Smooth muscle cell of the coronary artery (primary cell): ENCODE measurements at places on chromosomes 4 and X. TPM values are rescaled to one million over a fixed set of nuclear protein-coding genes. Genes with fewer than 3 reads are reported as not detected.

GPC4 gene
- 3.6 and 6.2 TPM in 2 replicates for total RNA-seq

HEPH gene
- 62.4 and 99.5 TPM in 2 replicates for total RNA-seq

ESX1 gene
- total RNA-seq: not detected in 2 replicates

PRDM8 gene
- total RNA-seq: 1.4 and 2.2 TPM in 2 replicates

LAP3 gene
- total RNA-seq: 86.6 and 111 TPM in 2 replicates

LNX1 gene
- 5.1 TPM in 2 replicates for total RNA-seq

NRK gene
- 0.12 and 0.15 TPM in 2 replicates for total RNA-seq

RPA4 gene
- 0.45 and 1.4 TPM in 2 replicates for total RNA-seq

TBX22 gene
- total RNA-seq: not detected in 2 replicates

TMSB15A gene
- total RNA-seq: 1.1 TPM in 1 of 2 replicates, not detected in the other

ETDB gene
- total RNA-seq: not detected in 2 replicates

SUPT20HL2 gene
- not detected in 2 replicates for total RNA-seq

DCAF16 gene
- total RNA-seq: 11.7 and 16.3 TPM in 2 replicates

MAGEB2 gene
- not detected in 2 replicates for total RNA-seq

SLC34A2 gene
- total RNA-seq: not detected in 2 replicates
